Left hindlimb (tissue), 1 donor: ENCODE measurements at places on chromosomes 5 and 9.

DNA sequence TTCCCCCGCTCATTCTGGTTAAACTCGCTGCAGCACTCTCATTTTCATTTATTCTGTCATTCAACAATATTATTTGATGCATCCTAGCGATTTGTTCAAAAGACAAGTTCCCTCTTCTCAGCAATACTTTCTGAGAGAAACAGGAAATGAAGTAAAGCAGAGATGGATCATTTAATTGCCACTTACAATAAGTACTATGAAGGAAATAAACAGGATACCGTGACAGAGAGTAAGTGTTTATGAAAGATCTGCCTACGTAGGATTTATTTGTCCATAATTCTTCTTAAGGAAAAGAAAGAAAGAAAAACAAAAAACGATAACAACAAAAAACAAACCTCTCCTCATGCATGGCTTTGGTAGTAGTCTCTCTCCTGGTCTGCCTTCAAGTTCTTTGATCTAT, 406.8 kb upstream of the ZNF608 start:
- DNase-seq = no peak

- no peak for DNase-seq
Measured at GRCh38 chr9:108637340-108637739, 218.4 kb downstream of the ACTL7B start.

DNA sequence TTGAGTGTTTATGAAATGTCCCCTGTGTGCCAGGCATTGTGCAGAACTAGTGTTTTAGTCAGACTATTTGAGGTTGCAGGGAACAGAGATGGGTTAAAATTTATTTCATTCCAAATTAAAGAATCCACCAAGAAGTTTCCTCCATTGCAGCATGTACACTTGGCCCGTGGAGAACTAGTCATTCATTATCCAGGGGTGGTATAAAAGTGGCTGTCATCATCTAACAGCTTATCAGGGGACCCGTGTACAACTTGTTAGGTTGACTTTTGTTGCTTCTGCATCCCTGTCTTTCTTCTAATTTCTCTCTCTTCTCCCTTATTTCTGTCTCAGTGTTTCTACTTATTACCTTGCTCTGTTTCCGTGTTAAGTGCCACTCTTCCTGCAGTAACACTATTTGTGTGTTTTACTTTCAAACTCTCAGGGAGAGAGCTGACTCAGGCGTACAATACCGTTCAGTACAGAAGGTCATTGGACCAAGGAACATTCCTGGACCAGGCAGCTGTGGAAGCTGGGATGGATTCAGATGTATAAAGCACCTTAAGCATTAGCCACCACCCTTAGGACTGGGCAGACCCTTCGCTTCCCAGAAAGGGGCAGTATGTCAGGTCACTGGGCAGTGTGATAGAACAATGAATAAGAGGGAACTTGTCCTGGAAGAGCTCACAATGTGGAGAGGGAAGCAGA, 36.1 kb downstream of the MAP3K1 start:
- DNase-seq = no peak

- no peak for DNase-seq
Measured at GRCh38 chr9:25948182-25948581, 269.9 kb upstream of the TUSC1 start.

- no peak for DNase-seq
Measured at GRCh38 chr5:133274597-133274935, 222.8 kb downstream of the HSPA4 start.
